Fibroblast of skin of abdomen (primary cell): ENCODE measurements at places on chromosomes 2 and 18.
A peak's percentile ranks its signal among the peaks of the same experiment; 100 is the strongest.

DNA sequence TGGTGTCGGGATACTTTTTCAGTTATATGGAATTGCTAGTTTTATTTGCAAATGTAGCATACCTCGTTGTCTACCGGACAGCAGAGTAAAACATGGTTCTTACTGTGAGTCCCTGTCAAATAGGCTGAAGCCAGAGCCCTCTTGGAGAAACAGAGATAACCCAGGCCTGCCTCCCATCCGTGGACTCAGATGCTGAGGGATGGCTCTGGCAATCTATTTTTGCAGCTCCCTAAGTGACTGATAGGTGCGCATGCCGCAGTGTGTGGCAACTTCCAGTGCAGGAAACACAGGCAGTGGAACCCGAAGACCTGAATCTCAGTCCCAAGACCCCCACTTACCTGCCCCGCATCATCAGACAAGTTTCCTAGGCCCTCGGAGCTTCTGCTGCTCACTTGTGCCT, 33.6 kb downstream of the STEAP3 start:
- DNase-seq = no peak

DNA sequence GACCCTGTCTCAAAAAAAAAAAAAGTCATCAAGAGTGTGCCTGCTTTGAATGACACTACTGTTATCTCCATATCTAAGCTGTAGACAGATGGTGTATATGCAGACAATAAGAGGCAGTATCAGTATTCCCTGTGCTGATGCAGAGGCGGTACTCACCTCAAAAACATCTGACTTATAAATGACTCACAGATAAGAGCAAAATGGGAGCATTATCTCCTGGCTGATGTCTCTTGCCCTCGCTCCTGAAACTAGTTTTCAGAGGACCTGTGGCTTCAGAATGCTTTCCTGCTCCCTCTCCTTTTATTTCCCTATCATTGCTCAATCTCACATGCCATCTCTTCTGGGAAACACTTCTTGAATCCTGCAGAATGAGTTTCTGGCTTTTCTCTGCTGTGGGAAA, 289.6 kb downstream of the PTPRM start:
- peak; percentile 9 for DNase-seq

GRCh38 chr2:134235510-134236144, 18.2 kb upstream of the MGAT5 start:
- peak; percentile 60 for DNase-seq

DNA sequence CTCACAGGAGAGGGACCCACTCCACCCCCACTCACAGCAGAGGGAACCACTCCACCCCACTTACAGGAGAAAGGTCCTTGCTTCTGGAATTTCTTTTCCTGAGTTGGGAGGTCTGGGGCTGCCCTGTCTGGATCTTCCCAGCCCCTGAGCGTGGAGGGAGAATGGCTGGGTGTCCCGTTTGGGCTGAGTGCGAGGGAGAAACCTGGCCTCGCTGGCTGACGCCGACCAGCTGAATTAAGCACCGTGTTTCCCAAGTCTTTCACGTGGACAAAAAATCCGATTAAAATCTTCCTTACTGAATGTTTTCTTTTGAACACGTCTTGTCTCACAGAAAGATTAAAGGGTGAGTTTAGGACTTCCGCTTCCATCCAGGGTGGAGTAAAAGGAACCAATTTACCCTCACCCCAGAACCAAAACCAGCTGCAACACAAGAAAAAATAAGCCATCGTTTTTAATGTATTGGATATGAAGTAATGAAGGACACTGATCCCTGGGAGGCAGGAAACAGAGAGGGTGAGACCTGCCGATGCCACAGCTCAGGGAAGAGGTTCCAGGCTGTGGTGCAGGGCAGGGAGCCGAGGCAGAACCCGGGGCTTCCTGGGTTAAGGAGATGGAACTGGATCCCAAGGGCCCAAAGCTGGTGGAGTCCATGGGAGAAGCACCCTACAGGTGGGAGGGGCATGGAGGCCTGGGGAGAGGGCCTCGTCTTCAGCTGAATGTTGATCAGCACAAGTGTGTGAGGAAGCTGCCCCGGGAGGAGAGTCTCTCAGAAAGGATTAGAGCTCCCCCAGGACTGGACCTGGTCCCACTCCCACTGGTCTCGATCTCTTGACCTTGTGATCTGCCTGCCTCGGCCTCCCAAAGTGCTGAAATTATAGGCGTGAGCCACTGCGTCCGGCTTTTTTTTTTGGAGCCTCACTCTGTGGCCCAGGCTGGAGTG, 60.3 kb downstream of the RTP5 start:
- DNase-seq = no peak

DNA sequence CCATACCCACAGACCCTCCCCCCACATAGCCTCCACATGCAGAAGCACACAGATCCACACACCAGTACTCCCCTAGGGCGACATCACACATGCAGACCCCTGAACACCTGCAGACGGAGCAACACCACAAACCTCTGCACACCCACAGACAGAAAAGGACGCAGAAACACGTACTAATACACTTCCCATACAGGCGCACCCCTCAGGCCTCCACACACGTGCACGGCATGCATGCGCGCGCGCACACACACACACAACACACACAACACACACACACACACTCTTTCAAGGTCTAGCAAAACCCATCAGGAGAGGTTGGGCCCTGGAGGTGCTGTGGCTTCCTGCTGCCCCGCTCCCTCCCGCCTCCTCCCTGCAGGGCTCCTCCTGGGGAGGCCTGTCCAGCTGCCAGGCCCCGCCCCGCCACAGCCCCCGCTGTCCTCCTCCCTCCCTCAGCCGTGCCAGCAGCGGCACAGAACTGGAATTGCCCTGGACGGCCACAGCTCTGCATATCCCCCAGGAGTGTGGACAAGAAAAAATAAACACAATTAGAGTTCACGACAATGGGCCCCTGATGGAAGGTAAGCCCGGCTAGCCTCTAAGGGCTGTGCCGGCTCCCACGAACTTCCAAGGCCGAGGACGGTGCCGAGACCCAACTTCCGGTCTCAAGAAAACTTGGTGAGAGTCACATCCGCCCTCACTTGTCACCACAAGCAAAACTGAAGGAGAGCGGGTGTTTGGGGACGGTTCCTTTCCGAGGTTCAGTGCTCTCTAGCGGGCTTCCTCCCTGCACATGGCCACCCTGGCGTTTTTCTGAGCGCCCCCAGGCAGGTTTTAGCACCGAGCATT, 6.8 kb downstream of the ZFP36L2 start:
- DNase-seq = peak; percentile 76

DNA sequence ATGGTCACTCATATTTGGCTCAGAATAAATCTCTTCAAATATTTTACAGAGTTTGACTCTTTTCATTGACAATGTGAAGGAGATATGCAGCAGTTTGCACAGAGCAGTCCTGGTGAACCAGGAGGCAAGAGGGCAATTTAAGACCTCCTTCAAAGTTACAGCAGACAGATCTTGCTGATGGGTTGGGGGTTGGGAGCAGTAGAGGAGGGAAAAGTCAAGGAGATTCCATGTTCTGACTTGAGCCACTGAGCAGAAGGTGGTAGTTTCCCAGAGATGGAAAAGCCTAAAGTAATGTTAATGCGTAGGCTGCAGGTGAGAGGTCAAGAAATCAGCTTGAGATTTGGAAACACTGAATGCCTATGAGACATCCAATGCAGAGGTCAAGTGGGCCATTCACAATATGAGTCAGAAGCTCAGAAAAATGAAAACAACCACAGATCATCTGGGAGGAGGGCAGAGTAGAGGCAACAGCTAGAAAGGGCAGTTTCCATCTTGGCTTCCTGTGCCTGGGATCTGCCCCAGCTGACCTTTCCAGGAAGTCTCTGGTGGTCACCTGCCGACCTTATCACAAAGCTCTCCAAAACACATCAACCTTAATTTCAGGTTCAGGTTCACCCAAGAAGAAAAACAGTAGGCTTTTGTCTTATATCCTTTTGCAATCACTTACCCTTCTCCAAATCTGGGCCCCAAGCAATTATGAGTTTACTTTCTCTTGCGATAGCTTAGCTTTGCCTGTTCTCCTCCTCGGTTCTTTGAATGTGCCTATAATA, 197.5 kb upstream of the ARL4C start:
- peak; percentile 33 for DNase-seq

DNA sequence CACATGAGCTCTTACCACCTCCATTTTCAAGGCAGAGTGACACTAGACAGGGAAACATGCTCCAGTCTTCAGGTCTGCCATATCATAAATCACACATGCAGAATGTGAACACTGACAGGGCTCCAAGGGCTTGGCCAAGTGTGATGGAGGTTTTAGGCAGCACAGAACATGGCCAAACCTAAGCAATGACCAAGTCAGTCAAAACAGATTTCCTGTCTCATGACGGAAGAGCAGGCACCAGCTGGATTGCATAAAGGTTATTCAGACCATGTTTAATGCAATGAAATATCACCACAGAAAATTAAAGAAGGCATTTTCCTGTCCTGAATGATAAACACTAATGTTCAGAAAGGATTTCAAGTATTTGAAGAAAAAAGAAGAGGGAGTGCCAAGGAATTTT, 72.5 kb downstream of the SUMO1 start:
- peak; percentile 93 for DNase-seq

DNA sequence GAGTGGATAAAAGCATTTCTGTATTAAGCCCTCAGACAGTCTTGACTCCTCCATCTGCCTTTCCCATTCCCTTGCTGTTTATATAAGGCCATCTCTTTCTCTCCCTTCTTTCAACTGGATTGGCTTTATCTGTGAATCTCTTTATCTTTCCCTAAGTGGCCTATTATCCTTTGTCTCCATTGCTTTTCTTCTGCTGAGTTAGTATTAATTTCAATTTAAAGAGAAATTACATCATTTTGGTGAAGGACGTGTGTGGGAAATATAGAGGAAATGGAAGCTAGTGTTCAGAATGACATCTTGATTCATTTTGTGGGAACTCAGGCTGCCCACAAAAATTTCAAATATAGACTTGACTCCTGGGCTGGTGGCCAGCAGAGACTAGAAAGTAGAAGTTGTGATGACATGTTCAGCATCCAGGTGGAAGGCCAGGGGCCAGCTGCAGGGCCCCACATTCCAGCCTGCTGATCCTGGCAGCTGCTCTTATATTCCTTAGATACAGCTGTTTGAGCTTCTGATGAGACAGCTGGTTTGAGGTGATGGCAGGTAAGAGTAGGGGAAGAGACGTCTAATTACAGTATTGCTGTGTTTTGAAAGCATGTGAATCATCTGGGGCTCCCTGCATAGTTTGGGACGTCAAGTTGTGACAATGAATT, 52.3 kb downstream of the DIS3L2 start:
- DNase-seq = peak; percentile 97

GRCh38 chr2:24824966-24825882, 32.0 kb downstream of the CENPO start:
- DNase-seq = no peak

- no peak for DNase-seq
These were observed 19.6 kb upstream of the SULT1C3 start for GRCh38 chr2:108220191-108220590.

GRCh38 chr2:25085761-25086560, 44.1 kb downstream of the EFR3B start:
- no peak for DNase-seq

DNA sequence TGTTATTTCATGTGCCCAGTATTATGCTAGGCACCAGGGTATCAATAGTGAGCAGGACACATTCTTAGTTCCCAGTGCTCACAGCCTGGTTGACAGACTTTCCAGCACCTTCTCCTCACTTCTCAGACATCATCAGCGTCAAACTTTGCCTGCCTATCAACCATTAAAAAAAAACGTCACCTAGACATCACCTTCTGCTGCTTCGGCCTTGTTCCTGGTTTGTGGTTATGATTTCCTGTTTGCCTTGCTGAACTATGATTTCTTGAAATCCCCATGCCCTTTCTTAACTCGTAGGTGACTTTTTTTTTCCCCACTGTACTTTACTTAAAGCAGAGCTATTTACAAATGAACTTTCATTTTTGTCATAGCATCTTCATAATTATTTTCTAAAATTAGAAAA, 60.4 kb upstream of the NABP1 start:
- DNase-seq = no peak

- no peak for DNase-seq
These were observed 43.7 kb downstream of the FIGN start for GRCh38 chr2:163692081-163692480.

DNA sequence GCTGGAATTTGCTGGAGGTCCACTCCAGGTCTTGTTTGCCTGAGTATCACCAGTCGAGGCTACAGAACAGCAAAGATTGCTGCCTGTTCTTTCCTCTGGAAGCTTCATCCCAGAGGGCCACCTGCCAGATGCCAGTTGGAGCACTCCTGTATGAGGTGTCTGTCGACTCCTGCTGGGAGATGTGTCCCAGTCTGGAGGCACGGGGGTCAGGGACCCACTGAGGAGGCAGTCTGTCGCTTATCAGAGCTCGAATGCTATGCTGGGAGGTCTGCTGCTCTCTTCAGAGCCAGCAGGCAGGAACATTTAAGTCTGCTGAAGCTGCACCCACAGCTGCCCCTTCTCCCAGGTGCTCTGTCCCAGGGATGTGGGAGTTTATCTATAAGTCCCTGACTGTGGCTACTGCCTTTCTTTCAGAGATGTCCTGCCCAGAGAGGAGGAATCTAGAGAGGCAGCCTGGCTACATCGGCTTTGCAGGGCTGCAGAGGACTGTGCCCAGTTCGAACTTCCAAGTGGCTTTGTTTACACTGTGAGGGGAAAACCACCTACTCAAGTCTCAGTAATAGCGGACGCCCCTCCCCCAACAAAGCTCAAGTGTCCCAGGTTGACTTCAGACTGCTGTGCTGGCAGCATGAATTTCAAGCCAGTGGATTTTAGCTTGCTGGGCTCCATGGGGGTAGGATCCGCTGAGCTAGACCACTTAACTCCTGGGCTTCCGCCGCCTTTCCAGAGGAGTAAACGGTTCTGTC, 301.1 kb downstream of the ERBB4 start:
- DNase-seq = no peak

- no peak for DNase-seq
These were observed 169.2 kb downstream of the GLI2 start for GRCh38 chr2:120904830-120905234.

DNA sequence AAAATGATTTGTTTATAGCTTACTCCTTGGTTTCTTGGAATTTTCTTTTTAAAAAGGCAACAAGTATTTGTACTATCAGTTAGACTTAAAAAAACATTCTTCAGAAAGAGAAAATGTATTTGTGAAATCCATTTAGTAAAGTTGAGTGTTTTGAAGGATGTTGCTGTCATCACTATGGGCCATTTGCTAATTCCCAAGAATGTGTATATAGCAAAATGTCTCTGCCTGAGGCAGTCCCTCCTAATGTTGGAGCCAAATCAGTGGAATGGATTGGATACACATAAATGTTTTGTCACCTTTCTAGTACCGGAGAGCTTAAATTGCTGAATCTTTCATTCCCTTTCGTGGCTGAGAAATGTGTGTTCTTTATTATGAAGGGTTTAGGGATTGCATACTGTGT, 890.2 kb upstream of the ZEB2 start:
- peak; percentile 39 for DNase-seq

- no peak for DNase-seq
These were observed 260.0 kb downstream of the TNS1 start for GRCh38 chr2:217742841-217743240.

DNA sequence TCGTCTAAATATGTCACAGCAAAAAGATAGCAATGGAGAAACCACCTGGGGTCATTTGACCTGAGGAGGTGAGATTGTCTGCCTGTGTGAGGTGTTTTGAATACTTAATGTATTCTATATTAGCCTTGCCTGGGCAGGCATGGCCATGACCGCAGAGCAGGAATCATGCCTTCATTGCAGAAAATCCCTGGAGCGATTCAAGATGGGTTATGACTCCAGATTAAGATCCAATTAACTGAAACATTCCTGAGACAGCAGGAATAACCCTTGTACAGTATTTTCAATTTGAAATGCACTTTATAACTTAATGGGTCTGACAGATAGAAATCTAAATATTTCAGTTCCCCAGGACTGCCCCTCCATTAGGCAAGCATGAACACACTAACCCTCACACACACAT, 227.3 kb upstream of the RAB6C start:
- no peak for DNase-seq

GRCh38 chr2:102021779-102022178, 30.0 kb downstream of the IL1R2 start:
- peak; percentile 57 for DNase-seq
